ENCODE measurements at places on chromosomes 1 and 21.

DNA sequence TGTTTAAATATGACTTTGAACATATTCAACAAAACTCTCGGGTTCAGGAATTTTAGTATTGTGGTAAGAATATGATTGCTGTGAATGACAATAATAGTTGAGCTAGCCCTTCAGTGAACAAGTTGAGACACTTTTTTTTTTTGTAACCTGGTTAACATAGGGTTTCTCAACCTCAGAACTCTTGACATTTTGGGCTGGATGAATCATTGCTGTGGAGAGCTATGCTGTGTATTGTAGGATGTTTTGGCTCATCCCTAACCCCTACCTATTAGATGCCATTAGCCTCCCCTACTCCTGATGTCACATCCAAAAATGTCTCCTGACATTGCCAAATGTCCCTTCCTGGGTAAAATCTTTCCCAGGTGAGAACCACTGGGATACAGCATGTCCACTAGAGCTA, 113.7 kb downstream of the RUNX1 start:
- no peak for DNase-seq

DNA sequence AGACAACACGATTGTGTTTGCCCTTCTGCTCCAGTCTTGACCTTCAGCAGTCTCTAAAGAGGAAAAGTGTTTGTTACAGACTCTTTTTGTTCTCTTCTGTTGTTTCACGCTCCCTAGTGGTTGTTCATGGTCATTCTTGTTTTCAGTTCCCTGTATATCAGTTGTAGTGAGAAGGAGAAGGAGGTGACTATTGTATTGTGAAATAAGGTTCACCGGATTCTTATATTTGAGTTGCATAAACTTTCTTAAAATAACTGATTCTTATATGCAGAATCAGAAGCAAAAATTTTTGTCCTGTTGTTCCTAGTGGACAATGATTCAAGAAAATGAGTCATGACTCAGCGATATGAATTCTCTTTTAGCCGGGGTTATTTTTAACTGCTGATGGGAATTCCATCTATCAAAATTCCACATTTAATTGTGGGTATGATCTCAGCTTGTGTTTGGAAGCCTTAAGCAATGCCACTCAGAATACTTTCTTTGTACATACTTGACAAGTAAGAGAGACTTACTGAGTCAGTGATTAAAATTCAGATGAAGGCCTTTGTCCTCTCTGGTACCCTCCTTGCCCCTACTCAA, 152.2 kb downstream of the CLEC20A start:
- peak; percentile 75 for DNase-seq

DNA sequence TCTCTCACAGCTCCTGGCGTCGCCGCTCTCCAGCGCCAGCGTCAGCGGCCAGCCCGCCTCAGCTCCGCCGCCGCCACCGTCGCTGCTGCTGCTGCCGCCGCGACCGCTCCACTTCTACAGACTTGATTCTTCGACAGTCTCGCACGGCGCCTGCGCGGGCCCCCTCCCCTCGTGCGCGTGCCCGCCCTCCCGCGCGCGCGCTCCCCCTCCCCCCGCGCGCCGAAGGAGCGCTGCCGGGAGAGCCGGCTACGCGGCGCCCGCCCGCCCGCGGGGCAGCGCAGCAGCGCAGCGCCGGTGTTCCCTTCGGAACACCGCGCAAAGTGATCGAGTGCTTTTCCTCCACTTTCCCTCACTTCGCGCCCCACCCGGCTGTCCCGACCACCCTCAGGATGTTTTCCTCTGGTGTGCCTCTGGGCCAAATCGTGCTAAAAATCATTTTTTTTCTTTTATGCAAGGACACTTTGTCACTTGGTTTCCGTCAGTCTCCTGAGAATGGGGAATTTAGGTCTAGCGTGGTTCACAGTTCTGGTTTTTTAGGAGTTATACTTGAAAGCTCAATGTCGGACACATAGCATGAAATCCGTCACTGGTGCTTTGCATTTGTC, at the start of gene IRF2BP2:
TSS of gene IRF2BP2 (minus strand) at position 118 of the 605 bp plus-strand sequence. CDS start 684 bp downstream, outside the sequence.
- peak; percentile 85 for DNase-seq

DNA sequence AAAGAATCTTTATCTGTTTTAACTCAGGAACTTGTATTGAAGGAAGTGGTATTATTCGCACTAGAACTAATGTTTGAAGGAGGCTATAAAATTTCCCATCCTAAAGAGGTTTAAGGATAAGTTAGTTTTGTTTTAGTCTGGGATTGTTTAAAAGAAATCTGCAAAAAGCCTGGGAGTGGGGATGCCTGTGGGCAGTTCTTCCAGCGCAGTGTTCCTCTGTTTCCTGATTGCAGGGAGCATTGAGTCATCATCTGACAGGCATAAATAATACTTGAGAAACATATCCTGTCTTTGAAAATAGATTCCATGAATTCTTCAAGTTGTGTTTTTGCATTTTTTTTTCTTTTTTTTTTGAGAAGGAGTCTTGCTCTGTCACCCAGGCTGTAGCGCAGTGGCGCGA, 350.8 kb upstream of the PTBP2 start:
- DNase-seq, result no peak

DNA sequence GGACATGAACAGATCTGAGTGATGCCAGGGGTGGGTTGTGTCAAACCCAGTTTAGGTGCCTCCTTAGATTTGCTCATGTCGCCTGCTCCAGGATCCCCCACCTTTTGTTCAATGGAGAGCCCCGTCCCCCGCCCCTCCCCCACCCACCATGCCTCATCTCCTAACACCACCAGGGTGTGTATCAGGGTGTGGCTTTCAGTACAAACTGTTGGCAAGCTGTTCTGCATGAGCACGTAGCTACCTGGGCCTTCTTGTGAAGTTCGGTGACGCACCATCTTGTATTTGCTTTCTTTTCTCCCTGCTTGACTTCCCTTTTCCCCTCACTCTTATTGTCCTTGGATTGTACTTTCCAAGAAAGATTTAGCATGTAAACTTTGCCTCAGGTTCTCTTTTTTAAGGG, 94.8 kb downstream of the EBNA1BP2 start:
- no peak for DNase-seq

- no peak for DNase-seq
Observed at GRCh38 chr21:23524685-23525084, 2082.6 kb downstream of the MRPL39 start.

- peak; percentile 85 for DNase-seq
Observed at GRCh38 chr1:29120947-29121485, 2.7 kb downstream of the TMEM200B start.

DNA sequence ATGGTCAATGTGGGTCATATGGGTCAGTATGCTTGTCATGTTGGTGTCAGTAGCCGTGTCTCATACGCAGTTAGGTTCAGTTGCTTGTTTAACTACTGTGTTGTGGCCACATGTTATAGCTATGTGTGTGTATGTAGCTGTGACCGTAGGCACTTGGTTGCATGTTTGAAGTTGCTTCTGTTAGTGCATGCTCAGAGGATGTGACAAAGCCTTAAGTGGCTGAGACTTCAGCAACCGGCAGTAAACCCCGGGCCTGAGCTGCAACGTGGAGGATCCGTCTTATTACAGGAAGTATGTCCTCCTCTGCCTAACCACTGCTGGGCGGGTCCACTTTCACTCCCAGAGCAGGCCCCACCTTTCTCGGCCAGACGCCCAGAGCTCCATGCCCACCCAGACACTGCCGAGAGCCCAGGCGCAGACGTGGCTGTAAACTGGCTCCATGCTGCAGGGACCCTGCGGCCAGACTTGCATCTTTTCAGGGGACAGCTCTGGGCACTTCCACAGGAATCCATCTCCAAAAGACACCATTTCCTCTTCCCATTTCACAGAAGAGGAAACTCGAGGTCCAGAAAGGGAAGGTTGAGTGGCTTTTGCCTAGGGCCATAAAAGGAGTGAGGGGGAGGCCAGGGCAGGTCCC, 2.2 kb downstream of the TCEA3 start:
- peak; percentile 94 for DNase-seq

DNA sequence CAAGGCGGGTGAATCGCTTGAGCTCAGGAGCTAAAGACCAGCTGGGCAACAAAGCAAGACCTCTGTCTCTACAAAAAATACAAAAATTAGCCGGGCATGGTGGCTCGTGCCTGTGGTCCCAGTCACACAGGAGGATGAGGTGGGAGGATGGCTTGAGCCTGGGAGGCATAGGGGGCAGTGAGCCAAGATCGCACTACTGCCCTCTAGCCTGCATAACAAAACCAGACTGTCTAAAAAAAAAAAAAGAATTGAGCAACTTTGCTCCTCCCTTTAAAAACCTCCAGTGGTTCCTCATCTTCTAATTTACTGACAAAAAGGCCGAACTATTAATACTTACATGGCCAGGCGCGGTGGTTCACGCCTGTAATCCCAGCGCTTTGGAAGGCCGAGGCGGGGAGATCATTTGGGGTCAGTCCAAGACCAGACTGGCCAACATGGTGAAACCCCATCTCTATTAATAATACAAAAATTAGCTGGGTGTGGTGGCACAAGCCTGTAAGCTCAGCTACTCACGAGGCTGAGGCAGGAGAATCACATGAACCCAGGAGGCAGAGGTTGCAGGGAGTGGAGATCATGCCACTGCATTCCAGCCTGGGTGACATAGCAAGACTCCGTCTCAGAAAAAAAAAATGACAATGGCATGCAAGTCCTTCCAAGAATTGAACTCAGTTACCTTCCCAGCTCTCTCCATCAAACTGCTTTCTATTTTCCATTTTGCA, 4.4 kb downstream of the ACBD3 start:
- DNase-seq, result peak; percentile 57

DNA sequence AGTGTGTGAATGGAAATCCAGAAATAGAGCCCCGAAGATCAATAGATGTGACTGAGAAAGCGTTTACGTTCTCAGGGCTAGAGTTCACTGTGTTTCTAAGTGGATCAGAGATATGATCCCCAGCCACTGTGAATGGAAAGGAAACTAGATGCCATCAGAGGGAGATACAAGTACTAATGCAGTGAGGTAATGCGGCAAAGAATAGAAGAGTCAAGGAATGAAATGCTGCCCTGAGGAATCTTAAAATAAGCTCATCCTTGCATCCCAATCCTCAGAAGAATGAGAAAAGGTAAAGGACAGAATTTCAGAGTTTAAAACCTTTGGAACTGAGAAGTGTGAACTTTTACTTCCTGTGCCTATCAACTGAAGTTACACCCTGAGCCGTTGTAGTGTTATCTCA, 165.5 kb upstream of the ESRRG start:
- DNase-seq, result no peak

GRCh38 chr1:14082331-14082730, 382.3 kb downstream of the PRDM2 start:
- DNase-seq, result no peak
